M059J (cell line): ENCODE measurements at places on chromosomes 1 and 21. TPM values are rescaled to one million over a fixed set of nuclear protein-coding genes. Genes with fewer than 3 reads are reported as not detected.

GRCh38 chr1:110593902-110594301 lies 12.3 kb downstream of the KCNA2 start:
- no peak for DNase-seq

C1orf167 gene
- total RNA-seq = not detected in 2 replicates

- DNase-seq = no peak
These were observed 112.5 kb downstream of the RRAGC start for GRCh38 chr1:38746941-38747600.

UBASH3A gene
- not detected in 2 replicates for total RNA-seq

DNA sequence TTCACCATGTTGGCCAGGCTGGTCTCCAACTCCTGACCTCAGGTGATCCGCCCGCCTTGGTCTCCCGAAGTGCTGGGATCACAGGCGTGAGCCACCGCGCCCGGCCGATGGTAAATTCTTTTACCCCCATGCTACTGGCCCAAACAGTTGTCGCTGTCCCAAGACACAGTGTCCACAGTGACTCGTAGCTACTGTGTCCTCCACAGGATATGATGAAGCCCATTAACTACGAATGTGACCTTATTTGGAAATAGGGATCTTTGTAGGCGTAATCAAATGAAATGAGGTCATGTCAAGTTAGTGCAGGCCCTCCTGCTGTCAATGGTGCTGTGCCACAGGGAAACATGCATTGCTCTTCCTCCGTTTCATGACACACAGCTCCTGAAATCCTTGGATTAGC lies 8.5 kb downstream of the FNDC10 start:
- peak; percentile 47 for DNase-seq

GRCh38 chr1:164446020-164446419 lies 113.0 kb upstream of the PBX1 start:
- no peak for DNase-seq

ST6GALNAC3 gene
- total RNA-seq = 0.05 TPM in 1 of 2 replicates, not detected in the other

- peak; percentile 79 for DNase-seq
These were observed 2.6 kb upstream of the TOR3A start for GRCh38 chr1:179079113-179079761.

GRCh38 chr1:111980686-111981085 lies 8.8 kb downstream of the KCND3 start:
- no peak for DNase-seq

GRCh38 chr1:234670967-234671626 lies 61.1 kb upstream of the IRF2BP2 start:
- no peak for DNase-seq

C1orf185 gene
- not detected in 2 replicates for total RNA-seq

SWT1 gene
- 1.1 and 1.9 TPM in 2 replicates for total RNA-seq

CELA2A gene
- total RNA-seq = not detected in 2 replicates

PBX1 gene
- total RNA-seq = 20.1 and 20.2 TPM in 2 replicates

DNA sequence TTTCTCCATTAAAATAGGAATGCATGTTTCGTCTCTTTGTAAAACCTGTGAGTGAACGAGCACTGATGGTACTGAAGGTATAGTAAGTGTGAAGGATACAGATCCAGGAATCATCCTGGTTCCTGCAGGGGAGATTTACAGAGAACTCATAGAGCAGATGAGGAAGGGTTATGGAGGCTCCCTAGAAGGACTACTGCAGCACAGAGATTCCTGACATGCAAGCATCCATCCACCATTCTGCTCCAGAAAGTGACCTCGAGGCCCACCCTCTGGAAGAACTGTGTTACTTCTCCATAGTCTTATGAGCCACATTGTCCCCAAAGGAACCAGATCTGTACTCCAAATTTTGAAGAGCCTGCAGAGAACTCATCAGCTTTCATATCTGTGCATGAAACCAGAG lies 14.5 kb downstream of the MKNK1 start:
- DNase-seq = no peak

DNA sequence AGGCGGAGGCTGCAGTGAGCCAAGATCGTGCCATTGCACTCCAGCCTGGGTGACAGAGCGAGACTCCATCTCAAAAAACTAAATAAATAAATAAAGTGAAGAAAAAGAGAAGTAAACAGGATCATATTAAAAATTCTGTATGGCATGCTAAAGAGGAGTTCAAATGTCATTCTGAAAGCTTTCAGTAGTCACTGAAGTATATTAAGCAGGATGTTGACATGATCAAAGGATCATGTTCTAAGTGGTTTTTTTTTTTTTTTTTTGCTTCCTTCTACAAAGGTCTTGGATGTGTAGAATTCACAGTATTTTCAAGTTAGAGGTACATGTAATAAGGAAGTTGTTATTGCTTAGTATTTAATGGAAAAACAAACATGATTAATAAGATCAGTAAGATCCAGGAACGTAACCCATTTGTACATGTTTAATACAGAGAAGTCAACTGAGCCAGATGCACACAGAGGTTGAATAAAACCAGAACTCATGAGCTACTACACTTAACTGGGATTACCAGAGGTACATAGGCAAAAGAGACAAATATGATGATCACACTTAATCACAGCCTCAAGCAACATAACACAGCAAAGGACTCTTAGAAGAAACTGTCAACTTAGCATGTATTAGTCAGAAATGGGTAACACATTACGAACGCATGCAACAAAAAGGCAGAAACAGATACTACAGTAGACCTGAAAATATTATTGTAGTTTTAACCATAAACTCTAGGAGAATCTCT lies 12.2 kb downstream of the CDC42BPA start:
- no peak for DNase-seq

SYT2 gene
- total RNA-seq = not detected in 2 replicates

DNA sequence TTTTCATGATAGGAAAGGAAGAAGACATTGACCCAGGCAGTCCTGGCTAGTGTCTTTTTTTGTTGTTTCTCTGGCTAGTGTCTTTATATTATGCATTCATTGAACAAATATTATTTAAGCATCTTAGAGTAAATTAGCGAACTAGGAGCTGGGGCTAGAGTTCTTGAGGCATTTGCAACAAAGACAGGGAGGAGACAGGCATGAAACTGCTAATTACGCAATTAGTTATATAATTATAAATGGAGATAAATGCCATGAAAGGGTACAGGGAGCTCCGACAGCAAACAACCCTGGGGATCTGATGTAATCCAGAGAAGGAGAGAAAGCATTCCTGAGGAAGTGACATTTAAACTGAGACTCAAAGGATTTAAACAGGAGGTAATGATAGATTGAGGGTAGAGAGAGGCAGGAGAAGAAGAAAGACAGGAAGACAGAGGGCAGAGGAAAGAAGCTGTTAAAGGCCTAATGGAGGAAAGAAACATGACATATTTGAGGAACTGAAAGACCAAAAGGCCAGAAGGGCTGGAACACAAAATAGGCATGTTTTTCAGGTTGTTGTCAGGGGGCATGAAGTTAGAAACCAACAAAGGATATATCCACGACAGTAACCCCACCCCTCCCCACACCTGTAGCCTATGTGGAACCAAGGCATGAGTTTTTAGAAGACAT lies 99.5 kb upstream of the GJB5 start:
- DNase-seq = no peak

GRCh38 chr21:41091616-41092015 lies 76.3 kb upstream of the BACE2 start:
- DNase-seq = no peak

GRCh38 chr21:35414507-35415139 lies 365.5 kb upstream of the RUNX1 start:
- no peak for DNase-seq

DNA sequence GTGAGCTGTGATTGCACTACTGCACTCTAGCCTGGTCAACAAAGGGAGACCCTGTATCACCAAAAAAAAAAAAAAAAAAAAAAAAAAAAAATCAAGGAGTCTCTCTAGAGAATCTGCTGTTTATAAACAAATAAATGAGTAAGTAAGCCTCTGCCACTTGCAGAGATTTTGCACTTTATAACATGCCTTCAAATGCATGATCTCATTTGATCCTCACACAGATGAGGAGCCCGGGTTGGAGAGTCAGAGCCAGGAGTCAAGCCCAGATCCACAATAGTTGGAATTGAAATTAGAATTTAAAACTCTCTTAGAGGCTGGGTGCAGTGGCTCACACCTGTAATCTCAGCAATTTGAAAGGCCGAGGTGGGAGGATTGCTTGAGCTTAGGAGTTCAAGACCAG lies 4.0 kb downstream of the PRELP start:
- peak; percentile 48 for DNase-seq

GRCh38 chr1:234879147-234880080 lies 249.2 kb downstream of the TOMM20 start:
- DNase-seq = no peak

DNA sequence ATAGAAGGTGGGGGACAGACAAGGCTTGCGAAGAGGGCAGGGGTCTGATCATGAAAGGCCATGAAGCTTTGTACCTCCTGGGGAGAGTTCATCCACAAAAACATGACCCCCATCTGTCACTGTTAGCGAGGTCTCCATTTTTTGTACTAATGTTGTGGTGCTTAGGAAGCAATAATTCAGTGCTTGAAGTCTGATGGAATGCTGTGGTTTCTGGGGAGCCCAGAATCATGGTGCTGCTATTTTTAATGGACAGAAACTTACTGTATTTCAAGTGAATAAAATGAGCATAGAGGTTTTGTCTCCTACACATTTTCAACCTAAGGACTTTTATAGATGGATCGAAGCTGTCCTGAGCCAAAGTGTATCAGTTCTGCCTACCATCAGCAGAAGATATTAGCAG lies 28.2 kb upstream of the RGL1 start:
- DNase-seq = peak; percentile 56

GRCh38 chr1:158117854-158118704 lies 62.6 kb upstream of the CD1D start:
- DNase-seq = peak; percentile 58

- no peak for DNase-seq
These were observed 2.0 kb downstream of the SRSF4 start for GRCh38 chr1:29179641-29180184.

GRCh38 chr1:183550915-183551314 lies 39.3 kb downstream of the NCF2 start:
- no peak for DNase-seq
